Colonic mucosa (tissue), 4 donors: ENCODE measurements at places on chromosomes 1 and 21. TPM values are rescaled to one million over a fixed set of nuclear protein-coding genes. Genes with fewer than 3 reads are reported as not detected.
A peak's percentile ranks its signal among the peaks of the same experiment; 100 is the strongest.

DNA sequence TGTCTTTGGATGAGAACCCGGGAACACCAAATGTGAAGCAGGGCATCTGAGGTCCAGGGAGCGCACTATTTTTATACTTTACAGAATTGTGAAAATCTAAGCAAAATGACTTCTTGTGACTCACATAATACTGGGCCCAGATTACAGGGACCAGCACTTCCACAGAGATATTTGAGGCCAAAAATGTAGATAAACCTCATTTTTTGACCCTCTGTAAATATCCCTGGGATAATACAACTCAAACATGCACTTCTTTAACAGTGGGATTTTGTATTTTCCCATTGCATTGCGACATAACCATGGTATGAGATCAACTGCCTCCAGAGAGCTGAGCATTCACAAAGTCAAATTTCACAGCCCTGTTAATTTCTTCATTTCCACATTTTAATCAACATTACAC lies 289.4 kb upstream of the ADGRL4 start:
- DNase-seq, result no peak

DNA sequence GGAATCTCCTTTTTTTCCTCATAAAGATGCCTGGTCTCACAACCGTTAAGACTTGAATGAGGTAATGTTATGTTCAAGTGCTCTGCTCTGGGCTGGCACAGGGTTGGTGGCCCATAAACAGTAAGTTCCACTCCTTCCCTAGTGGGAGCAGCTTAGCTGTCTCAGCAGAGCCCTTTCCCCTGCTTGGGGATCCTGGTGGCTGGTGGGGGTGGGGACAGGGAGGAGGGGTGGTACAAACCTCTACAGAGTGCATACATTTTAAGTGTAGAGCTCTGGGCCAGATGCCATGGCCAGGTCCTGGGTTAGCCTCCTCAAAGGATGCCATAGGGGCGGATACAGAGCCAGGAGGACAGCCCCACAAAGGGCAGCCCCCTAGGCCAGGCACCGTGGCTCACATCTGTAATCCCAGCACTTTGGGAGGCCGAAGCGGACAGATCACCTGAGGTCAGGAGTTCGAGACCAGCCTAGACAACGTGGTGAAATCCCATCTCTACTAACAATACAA lies 20.7 kb upstream of the PADI1 start:
- no peak for DNase-seq

DNA sequence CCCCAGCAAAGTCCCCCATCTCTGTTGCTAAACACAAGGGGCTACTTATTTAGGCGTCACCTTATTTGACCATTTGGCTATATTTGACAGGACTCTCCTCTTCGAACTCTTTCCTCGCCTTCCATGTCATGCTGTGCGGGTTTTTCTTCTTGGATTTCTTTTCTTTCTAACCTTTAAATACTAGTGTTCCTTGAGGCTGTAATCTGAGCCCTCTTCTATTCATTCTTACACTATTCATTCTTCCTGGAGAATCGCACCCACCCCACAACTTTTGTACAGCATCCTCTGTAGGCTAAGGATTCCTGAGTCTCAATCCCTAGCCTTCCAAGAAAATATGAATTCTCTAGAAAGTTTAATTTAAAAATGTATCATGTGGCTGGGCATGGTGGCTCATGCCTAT lies 61.7 kb upstream of the C1orf115 start:
- no peak for DNase-seq

DNA sequence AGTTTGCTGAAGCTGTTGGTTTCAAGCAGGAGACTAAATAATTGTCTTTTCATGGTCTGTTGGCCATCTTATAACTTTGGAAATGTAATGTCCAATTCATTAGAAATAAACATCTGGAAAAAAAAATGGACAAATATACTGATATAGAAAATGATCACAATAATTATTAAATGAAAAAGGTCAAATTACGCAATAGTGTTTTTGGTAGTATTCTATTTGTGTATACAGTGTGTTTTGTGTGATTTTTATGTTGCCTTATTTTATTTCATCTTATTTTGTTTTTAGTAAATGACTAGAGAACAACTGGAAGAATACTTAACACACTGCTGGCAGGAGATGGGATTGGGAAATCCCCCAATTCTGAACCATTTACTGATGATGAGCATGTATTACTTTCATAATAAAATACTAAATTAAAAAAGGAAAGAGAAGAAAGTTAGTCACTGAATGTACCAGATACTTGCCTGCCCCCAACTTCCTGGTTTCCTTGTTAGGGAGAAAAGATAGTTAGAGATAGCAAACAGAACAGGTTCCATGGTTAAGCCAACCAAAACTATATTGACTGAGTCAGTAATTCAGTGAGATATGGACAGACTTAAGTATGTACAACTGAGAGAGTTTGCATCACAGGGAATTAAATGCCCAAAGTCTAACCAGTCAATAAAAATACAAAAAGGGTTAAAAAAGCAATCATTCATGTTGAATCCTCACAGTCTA lies 24.0 kb upstream of the SAMD13 start:
- no peak for DNase-seq

DNA sequence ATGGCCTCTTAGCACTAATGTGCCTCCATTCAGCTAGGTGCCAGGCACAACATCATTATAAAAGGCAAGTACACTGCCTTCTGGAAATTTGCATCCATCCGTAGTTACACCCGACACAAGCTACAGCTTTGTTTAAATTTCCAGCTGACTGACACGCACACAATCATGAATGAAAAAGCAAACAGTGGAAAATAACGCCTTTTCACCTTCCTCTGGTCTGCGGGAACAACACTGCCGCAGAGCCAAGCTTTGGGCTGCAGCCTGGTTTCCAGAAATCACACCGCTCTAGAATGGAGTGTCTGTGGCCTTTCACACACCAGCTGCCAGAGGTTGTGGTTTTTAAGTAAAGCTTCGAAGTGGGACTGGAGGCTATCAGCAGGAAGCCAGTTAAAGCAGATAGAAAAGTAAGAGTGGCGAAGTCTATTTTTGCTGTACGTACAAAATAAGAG lies 142.8 kb upstream of the COA6 start:
- DNase-seq, result no peak

DNA sequence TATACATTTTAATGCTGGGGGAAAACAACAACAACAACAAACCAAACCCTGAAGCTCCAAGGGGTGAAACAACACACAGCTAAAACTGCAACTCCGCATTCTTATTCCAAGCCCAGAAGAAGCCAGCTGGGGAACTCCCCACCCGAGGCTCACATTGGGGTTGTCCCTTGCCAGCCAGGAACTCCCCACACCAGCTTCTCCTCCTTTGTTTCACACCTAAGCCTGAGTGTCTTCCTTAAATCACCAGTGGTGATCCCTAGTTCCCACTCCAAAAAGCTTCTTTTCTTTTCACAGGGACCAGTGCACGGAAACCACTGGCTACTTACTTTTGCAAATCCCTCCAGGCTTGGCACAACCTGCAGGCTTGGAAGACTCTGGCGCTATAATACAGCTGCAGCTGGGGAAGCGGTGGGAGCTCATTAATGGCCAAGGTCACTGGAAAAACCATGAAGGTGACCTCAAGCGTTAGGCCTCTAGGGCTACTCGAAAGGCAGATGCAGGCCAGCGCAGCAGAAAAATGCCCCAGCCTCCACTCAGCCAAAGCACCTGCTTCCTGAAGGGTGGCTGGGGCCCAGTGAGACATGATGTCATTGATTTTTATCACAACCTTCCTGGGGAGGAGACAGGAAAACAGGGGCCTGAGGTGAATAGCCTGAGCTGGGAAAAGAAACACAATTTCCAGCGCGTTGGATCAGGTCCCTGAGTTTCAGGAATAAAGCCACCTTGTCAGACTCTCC lies 40.1 kb downstream of the TLR5 start:
- no peak for DNase-seq

DNA sequence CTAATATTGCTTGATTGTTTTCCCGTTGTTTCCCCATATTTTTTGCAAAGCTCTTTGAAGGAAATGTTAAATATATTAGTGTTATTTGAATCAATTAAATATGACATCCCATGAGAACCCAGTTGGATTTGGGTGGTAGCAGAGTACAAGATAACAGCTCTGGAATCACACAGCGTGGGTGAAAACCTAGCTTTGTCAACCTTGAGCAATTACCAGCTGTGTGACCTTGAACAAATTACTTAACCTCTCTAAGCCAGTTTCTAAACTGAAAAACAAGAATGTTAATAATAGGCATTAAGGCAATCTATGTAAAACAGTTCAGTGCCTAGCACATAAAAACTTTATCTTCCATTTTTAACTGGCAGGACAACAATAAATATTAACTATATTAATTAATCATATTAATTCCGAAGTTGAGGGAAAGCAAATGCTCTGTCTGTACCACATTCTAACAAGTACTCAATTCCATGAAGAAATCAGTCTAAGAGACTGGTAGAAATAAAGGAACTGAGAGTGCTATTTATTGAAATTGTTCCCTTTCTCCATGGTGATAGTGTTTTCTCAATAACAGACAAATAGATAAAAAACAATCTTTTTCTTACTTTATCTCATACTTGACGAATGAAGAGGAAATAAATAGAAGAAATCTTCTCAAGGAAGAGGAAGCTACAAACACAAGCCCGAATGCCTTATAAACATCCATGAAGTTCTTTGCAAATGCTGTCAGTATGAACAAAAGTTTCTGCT lies 27.0 kb downstream of the DNASE2B start:
- DNase-seq, result no peak

- no peak for DNase-seq
Measured at GRCh38 chr1:20483098-20483832, 2.7 kb downstream of the CAMK2N1 start.

DNA sequence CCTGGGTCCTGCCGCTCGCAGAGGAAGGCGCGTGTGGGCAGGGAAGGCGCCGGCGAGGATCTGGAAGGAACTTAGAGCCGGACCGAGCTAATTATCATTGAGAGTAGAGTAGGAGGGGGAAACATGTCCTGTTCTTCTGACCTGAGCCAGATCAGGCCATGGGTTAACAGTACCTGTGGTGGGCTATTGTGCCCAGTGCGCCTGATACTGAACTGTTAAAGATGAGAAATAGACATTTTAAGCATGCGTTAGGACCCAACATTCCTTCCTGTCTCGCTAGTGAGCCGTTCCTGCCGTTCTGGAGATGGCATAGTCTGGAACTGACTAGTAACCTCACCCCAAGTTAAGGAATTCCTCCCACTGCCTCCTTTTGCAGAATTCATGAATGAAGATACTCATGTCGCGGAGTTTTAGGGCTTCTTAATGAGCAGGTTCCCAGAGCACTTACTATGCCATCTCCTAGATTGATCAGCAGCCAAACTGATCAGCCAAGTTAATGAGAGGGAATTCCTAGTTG lies 870 bp downstream of the STRIP1 start:
- DNase-seq, result no peak

DNA sequence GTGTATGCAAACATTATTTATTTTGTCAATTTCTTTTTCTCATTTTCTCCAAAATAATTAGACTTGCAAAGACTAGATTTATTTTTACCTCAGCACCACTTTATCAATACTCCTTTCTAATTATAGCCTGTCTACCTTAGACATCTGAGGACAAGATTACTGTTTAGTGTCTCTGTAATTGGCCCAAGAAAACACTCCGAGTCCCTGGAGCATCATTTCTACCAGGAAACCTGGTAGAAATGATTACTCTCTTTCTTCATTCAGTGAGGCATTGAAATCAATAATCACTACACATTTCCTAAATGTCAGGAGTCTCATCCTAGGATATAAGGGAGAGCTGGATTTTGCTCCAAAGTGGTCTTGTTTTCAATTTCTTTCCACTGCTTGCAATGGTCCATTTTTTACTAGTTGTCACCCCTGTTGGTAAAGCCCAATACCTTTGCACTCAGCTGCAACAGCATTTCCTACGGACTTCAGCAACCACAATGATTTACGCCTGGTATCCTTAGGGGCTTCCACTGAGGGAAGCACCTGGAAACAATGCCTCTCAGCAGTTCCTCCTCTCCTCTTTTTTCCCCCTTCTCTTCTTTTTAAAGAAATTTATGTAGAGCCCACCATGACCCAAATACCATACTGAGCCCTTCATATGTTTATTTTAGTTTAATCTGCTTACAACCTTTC lies 64.6 kb downstream of the GRIK1 start:
- no peak for DNase-seq

GRCh38 chr1:44584167-44584566 lies 90.1 kb downstream of the TMEM53 start:
- DNase-seq, result peak; percentile 69

DNA sequence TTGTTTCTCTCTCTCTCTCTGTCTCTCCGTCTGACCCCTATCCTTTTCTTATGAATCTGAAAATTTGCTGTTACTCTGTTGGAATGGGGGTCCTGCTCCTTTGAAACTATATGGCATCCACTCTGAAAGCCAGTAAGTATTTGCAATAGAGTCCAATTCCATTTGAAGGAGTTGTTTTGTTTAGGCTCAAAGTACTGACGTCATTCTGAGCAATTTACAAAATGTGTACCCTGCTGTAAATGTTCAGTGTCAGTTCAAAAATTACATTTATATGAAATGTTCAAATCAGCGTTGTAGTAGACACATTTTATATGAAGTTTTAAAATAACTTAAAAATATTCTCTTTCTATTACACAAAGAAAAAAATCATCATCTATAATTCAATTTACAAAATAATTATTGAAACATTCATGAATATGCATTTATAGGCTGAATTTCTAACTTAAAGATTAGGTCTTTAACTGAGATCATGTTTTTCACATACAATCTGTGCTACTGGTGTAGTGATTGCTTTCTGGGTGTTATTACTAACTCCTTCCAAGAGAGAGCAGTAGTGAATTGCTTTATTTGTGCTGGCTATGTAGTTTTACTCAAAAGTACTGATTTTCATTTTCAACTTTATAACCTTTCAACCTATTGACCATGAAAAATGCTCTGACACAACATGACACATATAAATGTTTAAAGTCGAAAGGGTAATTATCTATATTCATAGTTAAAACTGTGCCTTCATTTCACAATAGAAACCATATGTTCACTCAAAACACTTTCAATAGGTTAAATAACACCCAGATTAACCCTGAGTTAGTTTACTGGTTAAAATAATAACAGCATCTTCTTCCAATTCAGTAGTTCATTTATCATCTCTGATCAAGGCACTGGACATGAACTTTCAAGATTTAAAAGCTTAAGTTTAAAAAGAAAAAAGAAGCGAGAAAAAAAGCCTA lies 253.1 kb upstream of the ADGRL4 start:
- DNase-seq, result no peak

DNA sequence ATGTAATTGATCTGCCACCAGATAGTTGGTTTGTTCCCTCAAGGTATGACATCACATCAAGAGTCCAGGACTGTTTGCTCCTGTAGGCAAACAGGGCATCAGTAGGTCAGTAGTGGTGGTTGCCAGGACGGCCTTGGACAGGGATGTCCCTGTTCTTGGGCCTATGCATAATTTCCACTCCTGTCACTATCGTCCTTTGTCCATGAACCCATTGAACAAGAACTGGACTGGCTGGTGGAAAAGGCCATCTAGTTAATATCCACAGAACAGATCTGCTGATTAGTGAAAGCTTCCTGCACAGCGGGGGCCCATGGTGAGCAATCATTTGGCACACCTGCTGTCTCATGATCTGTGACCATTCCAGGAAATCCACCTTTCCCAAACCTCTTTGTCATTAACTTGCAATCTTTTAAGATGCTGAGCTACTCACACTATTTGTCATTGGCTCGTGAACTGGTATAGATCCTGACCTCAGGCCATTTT lies 12.4 kb upstream of the BSDC1 start:
- DNase-seq, result no peak

CYP4Z1 gene
- total RNA-seq, result not detected

SLC45A3 gene
- 17.9 TPM for total RNA-seq

IL22RA1 gene
- 15.5 TPM for total RNA-seq

TCEA3 gene
- total RNA-seq, result 128 TPM

PFDN2 gene
- 42.7 TPM for total RNA-seq

CENPF gene
- 67.9 TPM for total RNA-seq
